ENCODE measurements at places on chromosomes 7 and 10.

GRCh38 chr10:91976317-91977051 lies 52.9 kb downstream of the BTAF1 start:
- DNase-seq: no peak

DNA sequence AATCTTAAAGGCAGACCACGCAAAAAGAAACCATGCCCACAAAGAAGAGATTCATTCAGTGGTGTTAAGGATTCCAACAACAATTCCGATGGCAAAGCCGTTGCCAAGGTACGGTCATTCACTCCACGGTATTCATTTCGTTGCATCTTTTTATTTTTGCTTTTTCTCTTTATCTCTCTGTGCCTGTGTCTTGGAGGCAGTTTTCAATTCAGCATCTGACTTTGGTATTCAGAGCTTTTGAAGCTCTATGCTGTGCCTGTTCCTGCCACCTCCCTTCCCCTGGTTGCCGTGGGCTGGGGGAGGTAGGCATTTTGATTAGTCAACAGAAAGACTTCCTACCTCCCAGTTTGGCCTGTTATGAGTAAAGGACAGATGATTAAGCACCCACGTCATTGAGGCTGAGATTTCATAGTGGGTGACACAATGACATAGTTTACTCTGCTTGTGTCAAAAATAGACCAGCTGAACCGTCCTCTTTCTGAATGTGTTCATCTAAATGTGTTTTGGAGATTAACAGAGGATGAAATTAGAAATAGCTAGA lies 149.5 kb downstream of the ARID5B start:
- DNase-seq: peak; percentile 74

- DNase-seq: no peak
Measured at GRCh38 chr10:78623578-78624215, 445.1 kb upstream of the ZMIZ1 start.

DNA sequence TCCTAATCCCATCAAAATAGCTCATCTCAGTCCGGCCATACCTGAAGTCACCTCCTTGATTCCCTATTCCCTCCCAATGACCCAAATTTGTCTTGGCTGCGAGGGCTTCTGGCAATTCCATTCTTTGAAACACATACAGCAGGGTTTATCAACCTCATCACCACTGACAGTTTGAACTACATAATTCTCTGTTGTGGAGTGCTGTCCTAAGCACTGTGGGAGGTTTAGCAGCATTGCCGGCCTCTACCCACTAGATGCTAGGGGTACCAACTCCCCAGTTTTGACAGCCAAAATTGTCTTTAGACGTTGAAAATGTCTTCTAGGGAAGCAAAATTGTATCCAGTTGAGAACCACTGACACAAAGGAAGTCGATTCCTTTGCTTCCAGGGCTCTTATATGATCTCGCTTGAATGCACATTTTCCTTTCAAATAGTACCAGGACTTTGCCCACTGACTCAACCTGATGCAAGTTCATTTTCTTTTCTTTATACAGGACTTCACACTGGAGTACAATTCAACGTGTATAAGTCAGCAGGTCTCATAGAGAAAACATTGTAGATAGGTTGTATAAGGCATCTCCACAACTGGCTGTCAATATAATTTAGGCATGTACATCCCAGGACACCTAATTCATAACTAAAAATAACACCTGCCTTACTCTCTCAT lies 133.3 kb downstream of the STRA8 start:
- DNase-seq: no peak

DNA sequence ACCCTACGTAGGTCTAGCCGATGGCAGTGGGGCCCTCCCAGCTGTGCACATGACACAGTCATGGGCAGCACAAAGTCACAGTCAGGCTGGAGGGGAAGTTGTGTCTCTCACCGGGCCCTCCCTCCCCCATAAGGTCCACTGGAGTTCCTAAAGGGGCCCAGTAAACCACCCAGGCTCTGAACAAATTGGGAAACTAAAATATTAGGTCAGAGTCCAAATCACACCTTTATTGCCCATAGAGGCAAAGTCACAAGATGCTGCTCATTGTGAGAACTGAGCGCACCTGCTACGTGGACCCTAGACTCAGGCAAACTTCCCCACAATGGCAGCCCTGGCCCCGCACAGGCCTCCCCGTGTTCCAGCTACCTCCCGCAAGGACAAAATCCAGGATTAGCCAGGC lies 45.2 kb upstream of the SH2B2 start:
- no peak for DNase-seq

DNA sequence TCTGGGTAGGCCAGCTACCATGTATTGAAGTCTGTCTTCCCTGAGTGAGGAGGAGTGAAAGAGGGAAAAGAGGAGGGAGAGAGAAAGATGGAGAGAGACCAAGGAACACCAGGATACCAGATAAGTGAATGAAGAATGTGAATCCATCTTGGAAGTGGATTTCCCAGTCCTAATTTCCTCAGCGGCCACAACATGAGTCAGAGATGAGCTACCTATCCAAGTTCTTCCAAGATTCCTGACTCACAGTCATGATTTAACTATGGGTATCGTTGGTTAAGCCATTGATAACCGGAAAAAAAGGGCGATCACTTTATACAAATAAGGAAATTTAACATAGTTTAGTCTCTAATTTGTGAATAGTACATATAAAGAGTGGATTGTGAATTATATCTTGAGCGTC lies 561.8 kb downstream of the ATRNL1 start:
- DNase-seq: no peak

GRCh38 chr10:9545073-9545472 lies 1472.6 kb upstream of the CELF2 start:
- no peak for DNase-seq

- no peak for DNase-seq
Measured at GRCh38 chr10:118026936-118027335, 19.8 kb downstream of the RAB11FIP2 start.

- DNase-seq: peak; percentile 14
Measured at GRCh38 chr7:112869111-112869774, 79.0 kb upstream of the TMEM168 start.

DNA sequence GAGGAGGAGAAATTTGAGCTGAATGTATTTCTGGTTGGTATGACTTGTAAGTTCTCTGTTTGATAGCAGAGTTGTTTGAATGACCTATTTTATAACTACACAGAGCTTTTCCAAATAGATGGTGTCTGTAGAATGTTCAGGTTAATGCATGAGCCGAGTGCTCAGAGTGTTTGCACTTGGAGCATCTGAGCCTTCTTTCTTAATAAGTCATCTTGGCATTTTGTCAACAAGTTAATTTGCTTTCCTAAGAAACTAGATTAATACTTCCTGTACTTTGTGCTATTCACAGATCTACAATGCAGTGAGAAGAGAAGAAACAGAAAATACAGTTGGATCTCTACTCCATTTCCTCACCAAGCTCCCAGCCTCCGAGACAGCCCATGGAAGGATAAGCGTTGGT lies 138.2 kb downstream of the PLCE1 start:
- no peak for DNase-seq

- no peak for DNase-seq
Measured at GRCh38 chr7:26441002-26441521, 149.4 kb downstream of the SNX10 start.

GRCh38 chr10:101223274-101224059 lies 5.8 kb downstream of the LBX1 start:
- DNase-seq: no peak

- DNase-seq: no peak
Measured at GRCh38 chr7:134254311-134254710, 62.4 kb downstream of the SLC35B4 start.

DNA sequence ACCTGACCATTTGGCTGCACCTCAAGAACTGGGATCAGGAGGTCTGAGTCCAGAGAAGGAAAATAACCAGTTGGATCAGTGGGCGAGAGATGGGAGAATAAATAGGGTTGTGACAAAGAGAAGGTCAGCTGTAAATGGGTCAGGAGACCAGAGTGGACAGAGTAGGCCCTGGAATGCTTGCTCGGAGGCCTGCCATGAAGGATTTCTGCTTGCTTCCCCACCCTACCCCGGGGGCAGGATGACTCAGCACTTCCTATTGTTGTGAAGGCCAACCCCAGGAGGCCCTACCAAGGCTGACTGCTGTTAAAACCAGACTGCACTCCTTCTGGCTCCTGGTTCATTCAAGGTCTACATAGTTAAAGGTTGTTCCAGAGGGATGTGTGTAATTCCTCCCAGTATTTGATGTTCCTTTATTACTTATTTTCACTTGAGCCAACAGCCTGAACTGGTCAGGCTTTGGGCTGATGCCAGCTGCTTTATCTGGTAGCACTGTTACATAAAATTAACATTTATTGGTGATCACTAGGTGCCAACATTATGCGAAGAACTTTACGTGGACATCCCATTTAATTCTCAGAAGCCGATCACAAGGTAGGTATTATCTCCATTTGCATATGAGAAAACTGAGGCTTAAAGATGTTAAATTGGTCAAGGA lies 27.3 kb upstream of the IFRD1 start:
- DNase-seq: no peak

DNA sequence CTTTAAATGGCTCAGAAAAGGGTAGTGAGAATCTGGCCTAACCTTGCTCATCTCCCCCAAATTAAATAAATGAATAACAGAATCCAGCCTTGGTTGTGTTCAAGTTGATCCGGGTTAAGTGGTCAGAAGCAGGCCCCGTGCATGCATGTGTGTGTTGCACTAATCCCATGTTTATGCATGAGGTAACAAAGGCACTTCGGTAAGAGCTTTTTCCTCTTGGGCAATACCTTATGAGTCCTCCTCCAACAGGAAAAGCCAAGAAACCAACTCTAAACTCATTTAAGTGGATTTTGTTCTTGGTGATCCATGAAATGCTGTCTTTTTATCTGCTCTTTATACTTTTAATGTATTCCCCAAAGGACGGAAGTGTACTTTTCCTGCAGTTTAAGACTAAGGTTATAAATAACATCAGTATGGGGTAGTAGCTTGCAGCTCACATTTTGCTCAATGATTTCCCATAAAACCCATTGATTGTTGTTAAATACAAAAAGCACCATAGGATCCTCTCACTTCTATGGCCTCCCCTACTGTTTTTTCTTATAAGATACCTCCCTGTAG lies 104.9 kb upstream of the YAE1 start:
- no peak for DNase-seq

- DNase-seq: no peak
Measured at GRCh38 chr7:120927454-120928103, 23.0 kb upstream of the ING3 start.

DNA sequence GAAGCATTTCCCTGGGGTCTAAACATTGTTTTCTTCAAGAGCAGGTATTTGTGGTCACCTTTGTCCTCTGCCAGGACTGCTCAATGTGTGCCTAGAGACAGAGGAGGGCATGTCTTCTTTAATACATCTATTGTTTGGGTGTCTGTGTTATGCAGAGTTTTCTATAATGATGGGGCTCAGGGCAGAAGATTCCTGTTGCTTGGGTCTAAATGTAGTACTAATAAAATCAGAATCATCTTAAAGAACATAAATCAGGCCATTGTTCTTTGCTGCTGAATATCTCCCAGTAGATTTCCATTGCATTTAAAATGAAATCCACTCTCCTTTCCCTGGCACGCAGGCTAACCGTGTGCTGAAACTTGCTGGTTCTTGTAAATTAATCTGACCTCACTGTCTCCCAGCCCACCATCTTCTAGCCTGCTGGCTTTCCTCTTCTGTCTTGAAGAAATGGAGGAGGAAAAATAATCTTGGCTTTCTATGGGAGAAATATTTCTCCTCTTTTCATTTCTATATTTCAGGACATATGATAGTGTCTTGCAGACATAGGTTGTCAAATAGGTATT lies 1396.8 kb downstream of the GATA3 start:
- DNase-seq: no peak

GRCh38 chr7:78039790-78040776 lies 241.5 kb downstream of the PHTF2 start:
- peak; percentile 15 for DNase-seq

GRCh38 chr10:3123571-3124411 lies 48.8 kb downstream of the PITRM1 start:
- DNase-seq: no peak

GRCh38 chr7:45642044-45642443 lies 67.9 kb downstream of the ADCY1 start:
- no peak for DNase-seq

GRCh38 chr10:63965846-63966245 lies 444.6 kb downstream of the REEP3 start:
- no peak for DNase-seq

DNA sequence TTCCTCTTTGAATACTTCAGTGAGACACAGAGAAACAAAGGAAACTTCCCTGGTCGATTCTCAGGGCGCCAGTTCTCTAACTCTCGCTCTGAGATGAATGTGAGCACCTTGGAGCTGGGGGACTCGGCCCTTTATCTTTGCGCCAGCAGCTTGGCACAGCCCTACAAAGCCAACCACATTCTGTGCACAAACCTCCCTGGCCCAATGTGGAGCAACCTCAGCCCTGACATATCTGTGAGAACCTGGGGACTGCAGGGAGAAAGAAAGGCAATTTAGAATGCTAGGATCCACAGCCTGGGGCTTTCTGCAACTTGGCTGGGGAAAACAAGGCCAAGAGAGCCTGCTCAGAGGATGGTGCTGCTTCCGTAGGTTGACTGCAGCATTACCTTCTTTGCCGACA lies 63.5 kb upstream of the PRSS58 start:
- no peak for DNase-seq

GRCh38 chr10:30036341-30036740 lies 23.0 kb downstream of the JCAD start:
- DNase-seq: no peak

DNA sequence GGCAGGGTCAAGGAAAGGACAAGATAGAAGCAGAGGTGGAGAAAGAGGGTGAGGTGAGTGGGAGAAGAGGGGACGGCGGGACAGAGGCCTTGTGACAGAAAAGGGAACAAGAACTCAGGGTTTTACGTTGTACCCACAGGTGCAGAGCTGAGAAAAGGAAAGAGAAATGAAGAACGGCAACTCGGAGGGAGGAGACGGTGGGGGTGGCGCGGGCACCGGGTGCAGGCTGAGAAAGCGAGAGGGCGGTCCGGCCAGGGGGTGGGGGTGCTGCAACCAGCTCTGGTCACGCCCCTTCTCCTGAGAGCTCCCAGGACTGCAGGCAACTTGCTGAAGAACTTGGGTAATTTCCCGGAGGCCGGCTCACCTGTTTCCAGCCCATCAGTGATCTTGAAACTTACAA lies 65.3 kb downstream of the CARD11 start:
- DNase-seq: peak; percentile 75

DNA sequence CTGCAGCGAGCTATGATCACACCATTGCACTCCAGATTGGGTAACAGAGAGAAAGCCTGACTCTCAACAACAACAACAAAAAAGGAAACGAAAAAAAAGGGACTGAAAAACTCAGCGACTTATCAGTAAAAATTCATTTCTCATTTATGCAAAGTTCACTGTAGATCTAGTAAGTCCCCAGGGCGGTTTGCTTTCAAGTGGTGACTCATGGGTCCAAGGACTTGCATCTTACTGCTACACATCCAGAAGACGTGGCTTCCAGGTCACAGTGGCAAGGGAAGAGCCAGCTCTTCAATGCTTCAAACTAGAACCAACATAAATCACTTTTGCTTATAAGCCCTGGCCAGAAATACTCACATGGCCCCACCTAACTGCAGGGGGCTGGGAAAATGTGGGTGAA lies 178.3 kb upstream of the AUTS2 start:
- DNase-seq: no peak

GRCh38 chr10:99341860-99342490 lies 12.8 kb downstream of the CNNM1 start:
- DNase-seq: no peak
